ENCODE measurements at places on chromosomes 7 and 10. TPM values are rescaled to one million over a fixed set of nuclear protein-coding genes. Genes with fewer than 3 reads are reported as not detected.

DNA sequence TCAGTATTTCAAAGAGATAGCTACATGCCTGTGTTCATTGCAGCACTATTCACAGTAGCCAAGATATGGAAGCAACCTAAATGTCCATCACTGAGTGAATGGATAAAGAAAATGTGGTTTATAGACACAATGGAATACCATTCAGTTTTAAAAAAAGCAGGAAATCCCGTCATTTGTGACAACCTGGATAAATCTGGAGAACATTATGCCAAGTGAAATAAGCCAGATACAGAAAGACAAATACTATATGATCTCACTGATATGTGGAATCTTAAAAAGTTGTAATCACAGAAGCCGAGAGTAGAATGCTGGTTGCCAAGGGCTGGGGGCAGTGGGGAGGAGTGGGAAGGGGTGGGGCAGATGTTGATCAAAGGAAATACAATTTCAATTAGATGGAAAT is 235.8 kb upstream of the IGFBP3 start:
- no peaks in the 10 kb centered on the region for H3K4me1 ChIP-seq
- no peaks in the 10 kb centered on the region for H3K36me3 ChIP-seq
- no peak for DNase-seq
- H3K27me3 ChIP-seq, result no peaks in the 10 kb centered on the region
- H3K27ac ChIP-seq, result no peak overlapping the region

- H3K36me3 ChIP-seq, result peaks cover 45% of the 10 kb centered on the region
- H3K27ac ChIP-seq, result no peak overlapping the region
Observed at GRCh38 chr10:124671486-124672075, 72.6 kb downstream of the FAM53B start.

GRCh38 chr10:91925022-91925320 is 1.4 kb downstream of the BTAF1 start:
- H3K27me3 ChIP-seq, result no peaks in the 10 kb centered on the region
- H3K4me3 ChIP-seq, result peak overlapping the region; percentile 95
- H3K36me3 ChIP-seq, result no peaks in the 10 kb centered on the region
- no peak overlapping the region for H3K27ac ChIP-seq
- H3K4me1 ChIP-seq, result peaks cover 39% of the 10 kb centered on the region
- no peak for DNase-seq

- H3K27me3 ChIP-seq, result peaks cover 5% of the 10 kb centered on the region
- DNase-seq, result no peak
- H3K27ac ChIP-seq, result no peak within 1 kb of the TSS
- no peaks in the 10 kb centered on the region for H3K36me3 ChIP-seq
Observed at GRCh38 chr10:133237588-133238465, at the start of gene VENTX. Gene VENTX, plus strand, starts transcription at chr10:133237855. Its CDS starts 60 bp downstream, at chr10:133237915.

- DNase-seq, result no peak
- H3K27me3 ChIP-seq, result no peaks in the 10 kb centered on the region
- H3K4me3 ChIP-seq, result no peak overlapping the region
Observed at GRCh38 chr7:157797361-157797760, 460.6 kb downstream of the DNAJB6 start.

NXPH1 gene
- total RNA-seq, result not detected

ERCC6 gene
- 59.9 TPM for total RNA-seq

- H3K27ac ChIP-seq, result no peak overlapping the region
- H3K27me3 ChIP-seq, result no peaks in the 10 kb centered on the region
Observed at GRCh38 chr10:20919481-20919880, 22.4 kb upstream of the NEBL start.

DNA sequence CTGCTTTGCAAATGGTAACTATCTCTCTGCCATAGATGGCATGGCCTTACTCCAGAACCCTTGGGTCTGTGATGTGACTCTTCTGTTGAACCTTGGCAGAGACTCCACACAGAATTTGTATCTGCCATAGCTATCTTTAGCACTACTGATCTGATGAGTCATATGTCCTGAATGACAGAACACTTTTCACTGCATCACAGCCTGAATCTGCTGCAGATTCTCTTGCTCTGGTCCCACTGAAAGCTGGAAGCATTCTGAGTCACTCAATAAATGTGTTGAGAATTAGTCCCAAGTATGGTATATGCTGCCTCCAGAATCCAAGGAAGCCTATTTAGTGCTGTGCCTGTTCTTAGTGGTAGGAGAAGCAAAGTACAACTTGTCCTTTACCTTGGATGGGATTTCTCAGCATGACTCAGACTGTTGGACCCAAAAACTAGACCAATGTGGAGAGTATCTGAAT is 39.5 kb upstream of the ANKRD1 start:
- H3K27me3 ChIP-seq, result no peaks in the 10 kb centered on the region
- H3K27ac ChIP-seq, result no peak overlapping the region
- no peaks in the 10 kb centered on the region for H3K36me3 ChIP-seq
- H3K4me3 ChIP-seq, result no peak overlapping the region
- H3K4me1 ChIP-seq, result no peaks in the 10 kb centered on the region
- no peak for DNase-seq

PRSS37 gene
- total RNA-seq, result not detected

DNA sequence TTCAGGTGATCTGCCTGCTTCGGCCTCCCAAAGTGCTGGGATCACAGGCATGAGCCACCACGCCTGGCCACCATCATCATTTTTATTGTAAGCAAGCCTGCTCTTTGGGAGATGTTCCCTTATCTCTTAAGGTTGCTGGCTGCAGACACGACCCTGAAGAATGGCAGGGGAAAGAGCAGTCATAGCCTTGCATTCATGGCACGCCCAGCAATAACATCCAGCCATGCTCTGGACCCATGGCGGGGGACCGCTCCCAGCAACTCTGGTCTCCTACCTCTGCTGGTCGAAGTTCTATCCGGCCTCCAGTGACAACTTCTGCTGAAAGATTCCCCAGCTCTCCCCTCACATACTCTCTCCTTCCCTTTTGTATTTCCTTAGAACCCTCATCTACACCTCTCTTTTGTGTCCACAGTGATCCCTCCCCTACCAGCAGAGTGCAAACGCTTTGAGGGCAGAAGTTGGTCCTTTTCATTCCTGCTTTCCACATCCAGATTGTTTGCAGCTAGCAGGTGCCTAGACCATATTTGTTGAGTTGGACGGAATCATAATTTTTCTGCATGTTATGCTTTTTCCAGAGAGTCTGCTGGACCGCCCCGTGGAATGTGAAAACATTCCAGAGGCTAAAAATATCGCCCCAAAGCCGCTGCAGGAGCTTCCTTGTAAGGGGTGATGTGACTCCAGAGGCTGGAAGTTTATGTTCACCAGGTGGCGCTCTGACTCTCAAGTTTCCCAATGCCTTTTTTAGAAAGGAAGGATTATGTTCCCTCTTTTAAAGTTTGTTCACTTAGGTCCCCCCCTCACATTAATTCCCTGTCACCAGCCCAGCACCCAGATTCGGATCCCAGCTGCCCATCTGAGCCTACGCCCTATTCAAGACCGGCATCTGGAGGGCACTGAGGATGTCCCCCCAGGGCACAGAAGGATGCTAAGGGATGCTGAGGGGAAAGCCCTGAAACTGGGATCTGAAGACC is 4.3 kb upstream of the MARVELD1 start:
- DNase-seq, result no peak
- H3K4me3 ChIP-seq, result no peak overlapping the region
- H3K36me3 ChIP-seq, result no peaks in the 10 kb centered on the region
- no peak overlapping the region for H3K27ac ChIP-seq
- H3K4me1 ChIP-seq, result peaks cover 6% of the 10 kb centered on the region

RBM20 gene
- total RNA-seq, result 0.72 TPM

FAM25G gene
- not detected for total RNA-seq

- peak; percentile 28 for DNase-seq
- no peaks in the 10 kb centered on the region for H3K27me3 ChIP-seq
- H3K4me1 ChIP-seq, result no peaks in the 10 kb centered on the region
- H3K4me3 ChIP-seq, result no peak overlapping the region
- no peaks in the 10 kb centered on the region for H3K36me3 ChIP-seq
- no peak overlapping the region for H3K27ac ChIP-seq
Observed at GRCh38 chr10:125868372-125868975, 12.6 kb downstream of the DHX32 start.

GRCh38 chr7:99399597-99399996 is 8.8 kb downstream of the PDAP1 start:
- no peaks in the 10 kb centered on the region for H3K4me1 ChIP-seq
- H3K27ac ChIP-seq, result peak overlapping the region; percentile 41
- no peak overlapping the region for H3K4me3 ChIP-seq
- no peak for DNase-seq
- H3K27me3 ChIP-seq, result no peaks in the 10 kb centered on the region
- peaks cover 70% of the 10 kb centered on the region for H3K36me3 ChIP-seq

DNA sequence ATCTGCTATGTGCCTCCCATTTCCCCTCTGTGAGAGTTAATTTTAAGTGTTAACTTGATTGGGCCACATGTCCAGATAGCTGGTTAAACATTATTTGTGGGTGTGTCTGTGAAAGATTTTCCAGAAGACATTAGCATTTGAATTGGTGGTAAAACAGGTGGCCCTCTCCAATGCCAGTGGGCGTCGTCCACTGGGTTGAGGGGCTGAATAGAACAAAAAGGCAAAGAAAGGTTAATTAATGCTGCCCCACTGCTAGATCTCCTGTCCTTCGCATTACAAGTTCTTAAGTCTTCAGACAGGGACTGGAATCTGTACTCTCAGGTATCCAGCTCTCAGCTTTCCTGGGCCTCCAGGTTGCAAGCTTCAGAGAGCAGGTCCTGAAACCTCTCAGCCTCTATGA is 1160.9 kb upstream of the LRRN3 start:
- no peaks in the 10 kb centered on the region for H3K27me3 ChIP-seq
- no peak overlapping the region for H3K4me3 ChIP-seq
- H3K36me3 ChIP-seq, result no peaks in the 10 kb centered on the region
- no peaks in the 10 kb centered on the region for H3K4me1 ChIP-seq

- H3K4me3 ChIP-seq, result peak overlapping the region; percentile 61
- DNase-seq, result no peak
- no peaks in the 10 kb centered on the region for H3K36me3 ChIP-seq
- H3K27me3 ChIP-seq, result no peaks in the 10 kb centered on the region
- peak overlapping the region; percentile 76 for H3K27ac ChIP-seq
Observed at GRCh38 chr10:79048639-79049550, 19.9 kb upstream of the ZMIZ1 start.

- H3K27ac ChIP-seq, result no peak overlapping the region
- no peak overlapping the region for H3K4me3 ChIP-seq
- H3K36me3 ChIP-seq, result no peaks in the 10 kb centered on the region
- no peak for DNase-seq
- H3K4me1 ChIP-seq, result no peaks in the 10 kb centered on the region
Observed at GRCh38 chr7:8932751-8933150, 499.3 kb downstream of the NXPH1 start.

GRCh38 chr10:13080643-13081042 is 19.3 kb upstream of the OPTN start:
- no peaks in the 10 kb centered on the region for H3K36me3 ChIP-seq
- H3K4me3 ChIP-seq, result no peak overlapping the region
- H3K27ac ChIP-seq, result no peak overlapping the region
- no peaks in the 10 kb centered on the region for H3K4me1 ChIP-seq
- DNase-seq, result no peak

DNA sequence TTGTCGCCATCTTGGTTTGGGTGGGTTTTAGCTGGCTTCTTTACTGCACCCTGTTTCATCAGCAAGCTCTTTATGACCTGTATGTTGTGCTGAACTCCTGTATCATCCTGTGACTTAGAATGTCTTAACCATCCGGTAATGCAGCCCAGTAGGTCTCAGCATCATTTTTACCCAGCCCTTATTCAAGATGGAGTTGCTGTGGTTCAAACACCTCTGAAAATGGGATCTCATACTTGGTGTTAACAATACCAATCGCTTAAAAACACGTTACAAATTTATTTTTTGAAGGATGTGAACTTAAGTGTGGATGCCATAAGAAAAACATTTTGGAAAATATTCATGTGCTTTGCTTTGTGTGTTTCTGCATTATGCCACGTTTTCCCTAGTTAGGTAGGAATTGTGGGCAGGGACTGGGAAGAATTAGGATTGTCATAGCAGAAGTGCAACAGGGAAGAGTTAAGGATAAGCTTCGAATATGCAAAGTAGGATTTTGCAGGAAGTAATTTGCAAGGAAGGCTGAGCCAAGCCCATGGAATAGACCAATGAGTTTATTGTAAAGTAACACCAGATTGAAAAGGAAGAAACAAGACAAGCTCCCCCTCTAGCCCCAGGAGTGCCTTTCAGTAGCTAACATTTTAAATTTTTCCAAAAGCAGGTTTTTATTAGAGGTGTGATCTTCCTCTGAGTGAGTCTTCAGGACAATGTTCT is 56.4 kb downstream of the PRR15 start:
- DNase-seq, result no peak
- no peak overlapping the region for H3K4me3 ChIP-seq
- no peaks in the 10 kb centered on the region for H3K4me1 ChIP-seq

DNA sequence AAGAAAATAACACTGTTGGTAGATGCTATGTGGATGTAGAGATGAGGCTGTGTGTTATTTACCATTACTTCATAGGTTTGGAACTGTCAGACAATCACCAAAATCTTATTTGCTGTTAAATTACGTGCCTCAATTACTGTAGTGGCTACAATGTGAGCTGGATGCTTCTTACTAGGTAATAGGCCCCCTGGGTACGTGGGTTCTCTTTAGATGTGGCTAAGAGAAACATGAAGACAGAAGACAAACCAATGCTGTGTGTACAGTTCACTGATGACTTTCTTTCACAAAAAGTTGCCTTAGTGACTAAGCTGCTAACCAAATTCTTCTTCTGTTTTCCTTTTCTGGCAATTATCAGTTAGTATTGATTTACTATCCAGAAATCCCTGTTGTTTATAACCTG is 144.6 kb downstream of the SEMA3E start:
- no peaks in the 10 kb centered on the region for H3K36me3 ChIP-seq
- H3K27ac ChIP-seq, result no peak overlapping the region
- no peak overlapping the region for H3K4me3 ChIP-seq
- no peaks in the 10 kb centered on the region for H3K27me3 ChIP-seq
- DNase-seq, result no peak

- H3K36me3 ChIP-seq, result no peaks in the 10 kb centered on the region
- DNase-seq, result no peak
- no peak overlapping the region for H3K4me3 ChIP-seq
- no peak overlapping the region for H3K27ac ChIP-seq
Observed at GRCh38 chr7:17963281-17963680, 23.0 kb upstream of the SNX13 start.

- H3K27ac ChIP-seq, result no peak overlapping the region
- DNase-seq, result no peak
- H3K4me1 ChIP-seq, result no peaks in the 10 kb centered on the region
- H3K27me3 ChIP-seq, result no peaks in the 10 kb centered on the region
- H3K36me3 ChIP-seq, result no peaks in the 10 kb centered on the region
Observed at GRCh38 chr10:84613336-84614021, 285.1 kb downstream of the CCSER2 start.

DNA sequence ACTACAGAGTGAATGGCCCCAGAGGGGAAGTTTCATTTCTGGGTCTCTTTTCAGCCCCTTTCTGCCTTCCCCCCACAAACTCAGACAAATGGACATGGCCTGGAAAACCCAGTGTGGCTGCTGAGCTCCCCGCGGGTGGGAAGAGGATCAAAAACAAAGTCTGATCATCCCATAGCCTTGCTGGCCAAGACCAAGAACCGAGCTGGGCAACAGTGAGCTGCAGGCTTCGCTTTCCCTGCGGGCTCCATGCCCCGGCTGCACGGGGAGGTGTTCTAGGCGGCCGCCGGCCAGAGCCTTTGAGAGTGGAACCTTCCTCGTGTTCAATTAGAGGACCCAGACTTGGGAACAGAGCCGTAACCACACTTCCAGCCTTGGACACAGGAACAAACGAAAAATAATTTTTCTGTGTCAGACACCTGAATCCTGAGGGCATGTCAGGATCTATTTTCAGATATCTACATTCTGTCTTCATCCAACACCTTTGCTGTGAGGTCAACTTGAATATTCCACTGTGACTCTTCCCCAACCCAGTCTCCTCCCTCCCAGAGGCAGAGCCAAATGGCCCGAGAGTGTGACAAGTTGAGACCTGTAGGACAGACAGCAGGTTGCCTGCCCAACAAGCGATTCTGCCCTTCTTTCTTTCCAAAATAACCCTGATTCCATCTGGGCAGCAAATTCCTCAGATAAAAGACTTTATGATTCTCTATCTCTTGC is 26.0 kb downstream of the WDR86 start:
- H3K4me1 ChIP-seq, result peaks cover 19% of the 10 kb centered on the region
- H3K27ac ChIP-seq, result no peak overlapping the region
- H3K4me3 ChIP-seq, result no peak overlapping the region
- peaks cover 11% of the 10 kb centered on the region for H3K27me3 ChIP-seq
- no peaks in the 10 kb centered on the region for H3K36me3 ChIP-seq

All from CD4-positive, CD25-positive, alpha-beta regulatory T cell (primary cell).